Spinal cord (tissue), 10 donors: ENCODE measurements at places on chromosomes 5 and 9.

GRCh38 chr5:56172241-56172640 is 60.9 kb downstream of the ANKRD55 start:
- H3K4me3 ChIP-seq = no peak overlapping the region
- no peaks in the 10 kb centered on the region for H3K36me3 ChIP-seq
- DNase-seq = no peak
- no peaks in the 10 kb centered on the region for H3K4me1 ChIP-seq
- H3K27ac ChIP-seq = no peak overlapping the region
- peaks cover 3% of the 10 kb centered on the region for H3K27me3 ChIP-seq

DNA sequence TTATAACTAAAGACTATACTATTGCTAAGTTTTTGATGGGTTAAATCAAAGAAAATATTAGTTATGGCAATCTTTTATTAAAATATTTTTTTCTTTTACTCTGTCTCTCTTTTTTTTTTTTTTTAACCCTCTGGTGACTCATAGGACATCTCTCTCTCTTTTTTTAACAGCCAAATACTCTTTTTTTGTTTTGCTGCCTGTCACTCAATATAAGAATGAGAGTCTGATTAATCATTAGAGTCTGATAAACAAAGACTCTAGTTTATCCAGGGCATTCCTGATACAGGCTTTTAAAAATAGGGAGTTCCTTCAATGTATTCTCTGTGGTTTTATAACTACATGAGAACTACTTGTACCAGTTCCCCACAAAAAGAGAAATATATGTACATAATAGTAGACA is 77.3 kb downstream of the SLC38A9 start:
- H3K36me3 ChIP-seq = peaks cover 6% of the 10 kb centered on the region
- H3K4me1 ChIP-seq = no peaks in the 10 kb centered on the region
- DNase-seq = no peak
- no peak overlapping the region for H3K27ac ChIP-seq

DNA sequence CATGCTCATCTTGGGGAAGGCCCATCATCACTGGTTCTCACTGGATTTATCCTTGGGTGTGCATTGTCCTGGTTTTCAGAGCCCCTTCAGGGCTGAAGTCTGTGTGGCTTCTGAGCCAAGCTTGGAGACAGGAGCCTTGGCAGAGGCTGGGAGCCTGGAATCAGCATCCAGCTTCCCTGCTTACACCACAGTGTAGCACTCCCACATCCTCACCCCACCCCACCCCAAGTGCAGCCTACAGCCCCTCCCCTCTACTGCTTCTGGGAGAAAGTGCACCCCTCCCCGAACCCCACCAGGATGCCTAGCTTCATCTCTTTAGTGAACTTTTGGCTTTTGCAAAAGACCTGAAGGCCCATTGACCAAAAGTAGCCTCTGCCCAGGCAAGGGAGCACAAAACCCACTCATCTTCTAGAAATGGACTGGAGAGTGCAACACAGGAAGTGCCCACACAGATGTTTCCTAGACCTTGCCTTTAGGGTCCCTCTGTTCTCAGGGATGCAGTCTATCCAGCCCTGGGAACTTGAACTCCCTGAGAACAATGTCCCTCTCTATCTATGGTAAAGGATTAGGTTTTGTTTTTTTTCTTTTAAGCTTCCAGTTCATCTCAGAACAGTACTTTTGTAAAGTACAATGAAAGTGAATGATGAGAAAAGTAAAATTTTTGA is 189.7 kb downstream of the PALM2AKAP2 start:
- no peak overlapping the region for H3K27ac ChIP-seq
- peaks cover 12% of the 10 kb centered on the region for H3K4me1 ChIP-seq
- H3K36me3 ChIP-seq = no peaks in the 10 kb centered on the region
- DNase-seq = no peak
- no peak overlapping the region for H3K4me3 ChIP-seq
- no peaks in the 10 kb centered on the region for H3K27me3 ChIP-seq

GRCh38 chr5:36870399-36871040 is 6.0 kb upstream of the NIPBL start:
- DNase-seq = no peak
- H3K4me3 ChIP-seq = no peak overlapping the region
- no peak overlapping the region for H3K27ac ChIP-seq
